Common myeloid progenitor, CD34-positive (primary cell): ENCODE measurements at places on chromosomes 16 and 17.

GRCh38 chr16:75208242-75208825, 1.4 kb upstream of the CTRB2 start:
- DNase-seq = no peak

- DNase-seq = no peak
Measured at GRCh38 chr17:57984936-57985674, 2.9 kb downstream of the VEZF1 start.

GRCh38 chr16:88512728-88513696, 57.2 kb upstream of the ZC3H18 start:
- DNase-seq = no peak

DNA sequence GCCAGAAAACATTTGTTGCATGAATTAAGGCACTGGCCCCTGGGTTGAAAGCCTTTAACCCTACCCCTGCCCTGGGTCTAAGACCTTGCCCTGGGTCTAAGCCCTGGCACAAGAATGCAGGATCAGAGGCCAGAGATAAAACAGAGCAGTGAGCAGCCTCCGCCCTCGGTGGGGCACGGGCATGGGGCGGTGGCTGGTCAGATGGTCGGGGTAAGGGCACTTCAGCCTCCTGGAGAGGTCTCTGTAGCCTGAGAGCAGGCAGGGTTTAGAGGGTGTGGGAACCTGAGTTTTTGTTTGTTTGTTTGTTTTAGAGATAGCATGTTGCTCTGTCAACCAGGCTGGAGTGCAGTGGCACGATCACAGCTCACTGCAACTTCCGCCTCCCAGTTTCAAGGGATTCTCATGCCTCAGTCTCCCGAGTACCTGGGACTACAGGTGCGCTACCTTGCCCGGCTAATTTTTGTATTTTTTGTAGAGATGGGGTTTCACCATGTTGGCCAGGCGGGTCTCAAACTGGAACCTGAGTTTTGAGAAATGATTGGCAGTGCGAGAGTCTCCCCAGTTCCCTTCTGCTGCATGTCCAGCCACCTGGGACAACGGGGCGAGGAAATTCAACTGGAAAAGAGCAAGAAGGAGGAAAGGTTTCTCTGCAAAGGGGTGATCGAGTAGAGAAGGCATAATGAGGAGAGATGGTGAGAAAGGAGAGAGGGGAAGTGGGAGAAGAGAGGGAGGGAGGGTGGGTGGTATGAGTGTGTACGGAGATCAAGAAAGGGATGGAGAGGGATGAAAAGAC, 27.7 kb downstream of the TNS4 start:
- no peak for DNase-seq

GRCh38 chr17:28598389-28598788, 436 bp downstream of the SPAG5 start:
- DNase-seq = no peak
